T-helper 9 cell (primary cell): ENCODE measurements at places on chromosomes 1 and 21.

GRCh38 chr21:42112238-42112637 is 41.1 kb downstream of the UMODL1 start:
- DNase-seq, result no peak

- DNase-seq, result no peak
These were observed 29.1 kb downstream of the SMYD2 start for GRCh38 chr1:214310010-214310409.

GRCh38 chr1:11670747-11671146 is 6.7 kb downstream of the FBXO6 start:
- no peak for DNase-seq

DNA sequence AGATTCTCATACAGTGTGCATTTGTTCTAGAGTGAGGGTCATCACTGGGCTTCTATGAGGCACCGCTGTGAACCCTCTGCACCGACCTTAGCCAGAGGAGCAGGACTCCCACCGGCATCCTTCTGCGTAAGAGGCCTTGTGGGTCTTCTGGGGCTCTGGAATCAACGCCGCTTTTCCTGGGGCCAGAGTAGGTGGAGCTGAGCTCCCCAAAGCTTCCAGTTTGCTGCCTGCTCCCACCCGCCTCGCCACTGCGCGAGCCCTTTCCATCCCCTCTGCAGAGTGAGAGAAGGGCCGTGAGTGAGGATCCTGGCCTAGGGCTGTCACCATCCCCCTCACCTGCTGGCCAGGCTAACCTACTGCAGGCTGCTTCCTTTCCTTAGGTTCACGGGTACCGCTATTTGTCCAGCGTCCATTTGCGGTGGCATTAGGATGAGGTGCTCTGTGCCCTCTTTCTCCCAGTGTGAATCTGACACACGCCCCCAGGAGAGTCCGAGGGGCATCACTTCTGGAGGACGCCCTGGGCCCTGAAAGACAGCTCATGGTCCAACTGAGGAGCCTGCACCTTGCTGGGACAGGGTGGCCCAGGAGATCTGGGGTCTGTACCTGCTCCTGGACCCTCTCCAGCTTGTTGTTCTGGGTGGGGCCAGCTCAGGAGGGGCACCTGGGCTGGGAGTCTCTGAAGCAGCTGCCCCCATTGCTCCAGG is 36.2 kb downstream of the UMODL1 start:
- no peak for DNase-seq

DNA sequence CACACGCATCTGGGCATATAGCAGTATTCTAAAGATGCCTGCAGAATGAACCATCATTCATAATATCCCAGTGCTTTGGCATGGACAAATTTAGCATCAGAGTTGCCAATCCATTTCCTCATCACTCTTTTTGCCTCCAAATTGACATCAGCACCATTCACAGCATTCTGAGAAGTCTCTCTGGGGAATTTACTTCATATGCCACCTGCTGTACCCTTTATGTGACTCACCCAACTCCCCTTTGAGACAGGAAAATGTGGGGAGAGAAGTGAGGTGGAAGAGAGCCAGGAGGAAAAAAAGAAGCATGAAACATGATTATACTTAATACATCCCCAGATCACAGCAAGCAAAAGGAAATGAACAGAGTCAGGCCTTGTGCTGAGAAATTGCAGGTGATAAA is 37.4 kb downstream of the RAB3B start:
- DNase-seq, result no peak

DNA sequence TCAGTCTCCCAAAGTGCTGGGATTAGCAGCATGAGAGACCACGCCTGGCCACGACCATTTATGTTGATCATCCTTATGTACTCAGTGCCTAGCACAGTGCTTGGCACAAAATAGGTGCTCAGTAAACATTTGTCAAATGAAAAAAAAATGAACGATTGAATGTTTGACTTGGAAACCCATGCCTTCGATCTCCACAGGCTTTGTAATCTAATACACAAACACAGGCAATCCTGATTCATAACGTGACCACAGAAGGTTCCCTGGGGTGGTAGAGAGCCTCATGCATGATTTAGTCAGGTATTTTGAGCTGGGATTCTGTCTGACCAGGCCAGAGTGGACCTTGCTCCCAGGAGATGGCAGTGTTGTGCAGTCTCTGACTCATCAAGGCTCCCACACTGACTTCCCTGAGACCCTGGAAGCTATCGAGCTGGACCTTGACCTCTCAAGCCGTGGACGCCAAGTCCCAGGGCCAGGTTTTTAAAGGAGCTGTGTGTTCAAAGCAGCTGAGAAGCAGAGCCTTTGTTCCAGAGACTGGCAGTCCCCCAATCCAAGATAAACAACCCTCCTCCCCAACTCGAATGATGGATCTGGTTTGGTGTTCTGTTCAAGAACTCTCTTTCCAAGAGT is 81.1 kb downstream of the PGM1 start:
- no peak for DNase-seq

DNA sequence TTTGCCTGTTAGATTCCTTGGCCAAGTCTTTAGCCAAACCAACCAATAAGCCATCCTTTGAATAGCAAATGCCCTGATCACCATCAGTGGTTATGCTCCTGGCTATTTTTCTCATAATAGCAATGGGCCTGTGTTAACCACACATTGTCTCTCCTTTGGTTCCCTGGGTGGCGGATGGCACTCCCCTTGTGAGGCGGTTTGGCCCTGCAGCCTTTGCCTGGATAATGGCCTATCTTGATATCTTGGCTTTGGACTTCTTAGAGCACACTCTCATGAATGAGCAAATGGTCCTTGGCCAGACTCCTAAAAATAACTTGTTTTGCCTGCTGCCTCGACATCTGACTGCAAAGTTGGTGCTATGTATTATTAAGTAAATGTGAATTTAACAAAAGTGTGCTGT is 22.4 kb upstream of the ZBTB18 start:
- DNase-seq, result no peak
